ENCODE measurements at places on chromosomes 3 and 15.

- DNase-seq = no peak
Measured at GRCh38 chr3:8579096-8579495, 65.5 kb downstream of the SSUH2 start.

GRCh38 chr3:127680146-127680661, 7.5 kb downstream of the ABTB1 start:
- DNase-seq = no peak

DNA sequence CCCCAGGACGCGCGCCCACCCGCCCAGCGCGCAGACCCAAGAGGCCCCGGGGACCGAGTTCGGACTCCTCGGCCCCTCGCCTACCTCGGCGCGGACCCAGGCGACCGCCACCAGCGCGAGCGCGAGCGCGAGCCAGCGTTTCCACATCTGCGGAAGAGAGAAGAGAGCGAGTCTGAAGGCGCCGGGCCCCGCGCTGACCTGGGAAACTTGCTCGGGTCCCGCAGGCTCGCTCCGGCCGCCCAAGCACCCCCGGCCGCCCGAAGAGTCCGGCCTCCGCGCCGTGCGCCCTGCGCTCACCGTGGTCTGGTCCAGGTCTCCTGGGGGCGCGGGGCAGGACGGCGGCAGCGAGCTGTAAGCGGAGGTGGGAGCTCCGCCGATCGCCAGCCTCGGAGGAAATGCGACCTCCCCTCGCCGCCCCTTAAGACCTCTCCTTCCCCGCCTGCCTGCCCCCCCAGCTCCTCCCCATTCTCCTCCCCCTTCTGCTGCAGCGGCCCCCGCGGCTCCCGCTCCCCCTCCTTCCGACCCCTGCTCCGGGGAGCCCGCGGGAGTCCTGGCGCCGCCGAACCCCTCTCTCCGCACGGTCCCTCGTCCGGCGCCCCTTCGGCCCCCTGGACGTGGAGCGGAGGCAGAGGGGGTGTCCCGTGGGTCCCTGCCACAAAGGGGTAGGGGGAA, at the start of gene FSTL1:
TSS of gene FSTL1 (minus strand) at position 393 of the 672 bp plus-strand sequence. CDS start at position 147, 246 bp downstream.
- DNase-seq = no peak

- DNase-seq = no peak
Measured at GRCh38 chr15:65391732-65392131, 13.9 kb upstream of the IGDCC3 start.

GRCh38 chr3:22117751-22118346, 366.8 kb upstream of the ZNF385D start:
- DNase-seq = no peak

DNA sequence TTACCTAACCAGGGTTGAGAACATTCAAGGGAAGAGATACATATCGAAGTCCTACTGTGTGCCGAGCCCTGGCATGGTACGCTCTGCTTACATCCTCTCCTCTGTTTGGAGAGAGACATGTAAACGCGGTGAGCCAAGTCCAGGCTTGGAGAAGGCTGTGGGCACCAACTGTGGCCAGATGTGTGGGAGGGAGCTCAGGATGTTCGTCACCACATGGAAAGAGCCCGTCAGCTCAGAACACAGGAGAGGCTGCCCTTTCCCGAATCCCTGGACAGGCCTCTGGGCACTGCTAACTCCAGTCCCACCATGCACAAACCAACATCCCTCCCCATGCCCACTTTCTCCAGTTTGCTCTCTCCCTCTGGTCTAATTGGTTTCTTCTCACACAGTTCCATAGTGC, 43.0 kb downstream of the MESD start:
- DNase-seq = no peak

DNA sequence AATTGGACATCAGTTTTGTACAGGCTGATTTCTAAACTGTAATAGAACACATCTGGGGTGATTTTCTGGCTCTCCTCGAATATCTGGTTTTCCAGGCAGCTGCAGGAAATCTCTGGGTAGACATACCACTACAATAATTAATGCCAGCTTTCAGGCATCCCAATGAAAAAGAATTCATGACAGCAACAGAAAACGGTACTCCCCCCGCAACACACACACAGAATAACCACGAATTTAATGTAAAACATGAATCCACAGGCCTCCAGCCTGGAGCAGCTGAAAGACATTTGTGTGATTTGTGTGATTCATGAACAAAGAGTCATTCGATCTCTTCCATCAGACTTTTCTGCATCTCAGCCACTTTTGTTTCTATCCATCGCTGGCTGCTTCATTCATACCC, 262.2 kb downstream of the MAGI1 start:
- no peak for DNase-seq

DNA sequence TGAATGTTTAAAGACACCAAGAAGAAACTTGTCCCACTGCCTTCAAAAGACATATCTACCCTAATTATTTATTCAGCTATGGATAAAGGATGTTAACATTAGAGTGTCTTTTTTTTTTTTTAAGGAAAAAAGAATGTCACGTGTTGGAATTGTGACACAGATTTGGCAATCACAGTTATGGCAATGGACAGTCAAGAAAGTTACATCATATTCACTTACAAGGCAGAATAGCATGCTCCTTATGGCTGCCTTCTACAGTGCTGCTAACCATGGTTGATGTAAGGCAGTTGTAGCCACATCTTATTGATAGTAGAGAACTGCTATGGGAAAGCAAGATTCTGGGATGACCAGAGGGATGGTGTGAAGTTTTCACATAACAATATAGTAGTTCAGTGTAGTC, 128.8 kb upstream of the ZBTB20 start:
- DNase-seq = no peak

DNA sequence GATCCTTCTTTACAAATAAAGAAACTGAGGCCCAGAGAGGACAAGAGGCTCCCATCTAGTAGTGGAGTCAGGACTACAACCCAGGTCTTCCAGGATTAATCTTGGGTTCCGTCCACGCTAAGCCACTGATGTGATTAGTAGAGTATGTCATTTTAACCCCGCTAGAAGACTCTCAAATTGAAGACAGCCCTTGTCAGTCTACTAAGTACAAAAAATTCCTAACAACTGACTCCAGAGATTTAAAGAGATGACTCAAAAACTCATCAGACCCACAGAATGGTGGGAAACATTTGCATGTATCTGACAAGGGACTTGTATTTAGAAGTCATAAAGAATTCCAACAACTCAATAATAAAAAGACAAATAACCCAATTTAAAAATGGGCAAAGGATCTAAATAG, 145.3 kb downstream of the CNTN3 start:
- DNase-seq = no peak
